ENCODE measurements at places on chromosomes 11 and 22. TPM values are rescaled to one million over a fixed set of nuclear protein-coding genes. Genes with fewer than 3 reads are reported as not detected.
A peak's percentile ranks its signal among the peaks of the same experiment; 100 is the strongest.

Gene OR8D4
- polyA plus RNA-seq: not detected

Gene MPST
- polyA plus RNA-seq: 167 TPM

Gene CNTF
- polyA plus RNA-seq: 0.41 TPM

DNA sequence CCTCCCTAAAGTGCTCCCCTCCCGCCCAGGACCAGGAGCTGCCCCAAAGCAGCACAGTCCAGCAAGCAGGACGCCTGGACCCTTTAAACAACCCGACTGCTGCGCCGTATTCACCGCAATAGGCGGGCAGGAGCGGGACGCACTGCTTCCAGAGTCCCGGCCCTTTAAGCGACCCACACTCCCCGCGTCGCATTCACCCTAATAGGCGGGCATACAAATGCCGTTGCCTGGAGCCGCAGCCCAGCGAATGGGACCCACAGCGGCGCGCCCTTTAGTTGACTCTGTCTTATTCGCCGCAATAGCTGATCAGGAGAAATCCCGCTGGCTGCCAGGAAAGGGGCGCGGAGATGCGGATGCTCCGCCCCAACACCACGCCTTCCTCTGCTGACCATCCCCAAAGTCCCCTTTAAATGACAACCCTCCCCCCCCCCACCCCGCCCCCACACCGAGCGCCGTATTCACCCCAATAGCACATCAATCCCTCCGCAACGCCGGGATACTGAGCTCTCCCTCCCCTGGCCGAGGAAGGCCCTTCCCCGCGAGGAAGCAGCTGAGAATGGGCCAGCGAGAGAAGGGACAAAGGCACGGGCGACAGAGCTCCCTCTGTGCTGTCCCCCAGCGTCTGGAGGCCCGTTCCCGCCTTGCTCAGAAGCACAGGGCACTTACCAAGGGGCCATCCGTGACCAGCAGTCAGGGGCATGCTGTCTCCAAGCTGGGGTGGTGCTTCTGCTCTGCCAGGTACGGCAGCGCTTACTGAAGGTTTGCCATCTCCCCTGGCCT is 4.7 kb downstream of the OSBPL5 start:
- peak; percentile 98 for DNase-seq
- H3K36me3 ChIP-seq: no peaks in the 10 kb centered on the region
- no peaks in the 10 kb centered on the region for H3K27me3 ChIP-seq
- peak overlapping the region; percentile 80 for H3K27ac ChIP-seq

DNA sequence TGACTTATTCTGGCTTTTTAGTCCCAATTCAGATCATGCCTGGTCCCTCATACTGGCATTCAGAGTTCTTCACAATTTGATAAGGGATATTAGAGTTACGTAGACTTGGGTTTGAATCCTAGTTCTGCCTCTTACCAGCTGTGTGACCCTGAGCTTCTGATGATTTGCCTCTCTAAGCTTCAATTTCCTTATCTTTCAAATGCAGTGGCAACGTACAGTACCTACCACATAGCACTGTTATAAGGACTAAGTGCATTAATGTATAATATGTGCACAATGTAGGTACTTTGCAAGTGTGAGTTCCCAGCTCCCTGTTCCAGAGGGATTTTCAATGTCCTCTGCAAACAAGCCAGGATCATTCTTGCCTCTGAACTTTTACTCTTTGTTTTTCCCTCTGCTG is 7.3 kb downstream of the RHOG start:
- no peak overlapping the region for H3K4me3 ChIP-seq
- DNase-seq: no peak
- H3K27me3 ChIP-seq: no peaks in the 10 kb centered on the region
- H3K4me1 ChIP-seq: no peaks in the 10 kb centered on the region
- no peak overlapping the region for H3K27ac ChIP-seq
- no peaks in the 10 kb centered on the region for H3K36me3 ChIP-seq

Data from kidney (tissue), 22 donors.